ENCODE measurements at places on chromosomes 1 and 21.

DNA sequence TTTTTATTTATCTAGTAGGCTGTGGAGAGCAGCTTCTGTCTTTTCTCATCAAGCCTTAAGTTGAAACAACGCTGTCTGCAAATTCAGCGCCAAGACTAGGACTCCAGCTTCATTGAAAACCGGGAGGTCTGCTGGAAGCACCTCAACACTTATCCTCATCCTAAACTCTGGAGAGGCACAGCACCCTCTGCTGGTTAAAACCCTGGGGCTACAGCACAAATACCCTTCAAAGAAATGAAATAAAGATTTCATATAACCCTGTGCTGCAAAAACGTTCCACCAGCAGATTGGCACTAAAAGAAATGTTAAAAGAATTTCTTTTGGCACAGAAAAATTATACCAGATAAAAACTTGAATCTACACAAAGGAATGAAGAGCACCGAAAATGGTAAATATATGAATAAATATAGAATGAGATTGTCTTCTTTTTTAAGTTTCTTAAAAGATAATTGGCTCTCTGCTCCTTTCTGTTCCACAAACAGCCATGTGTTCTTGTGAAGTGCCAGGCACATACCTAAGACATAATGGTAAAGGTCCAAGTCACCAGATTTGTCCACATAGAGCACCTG, 227.7 kb upstream of the SAMSN1 start:
- no peak for DNase-seq

- DNase-seq, result no peak
Measured at GRCh38 chr21:34186109-34186719, 112.8 kb downstream of the MRPS6 start.

DNA sequence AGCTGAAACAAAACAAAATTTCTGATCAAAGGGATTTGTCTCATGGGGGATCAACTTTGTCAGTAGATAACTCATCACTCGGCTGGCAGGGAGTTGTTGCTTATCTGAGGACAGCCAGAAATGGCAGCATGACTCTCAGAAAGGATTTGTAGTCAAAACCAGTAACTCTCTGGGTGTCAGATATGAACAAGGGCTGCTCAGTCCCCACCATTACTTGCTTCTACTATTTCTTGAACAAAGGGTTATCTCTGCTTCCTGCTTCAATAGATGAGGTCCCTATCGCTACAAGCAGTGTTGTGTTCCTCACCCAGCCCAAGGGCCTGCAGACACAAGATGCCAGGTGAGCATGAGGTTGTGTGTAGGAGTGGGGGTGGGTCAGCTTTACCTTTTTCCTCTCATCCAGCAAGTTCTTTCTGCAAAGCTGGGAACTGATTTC, 116.2 kb downstream of the PTBP2 start:
- DNase-seq, result no peak

- DNase-seq, result peak; percentile 98
Measured at GRCh38 chr1:66464802-66465201, 69.2 kb upstream of the SGIP1 start.

DNA sequence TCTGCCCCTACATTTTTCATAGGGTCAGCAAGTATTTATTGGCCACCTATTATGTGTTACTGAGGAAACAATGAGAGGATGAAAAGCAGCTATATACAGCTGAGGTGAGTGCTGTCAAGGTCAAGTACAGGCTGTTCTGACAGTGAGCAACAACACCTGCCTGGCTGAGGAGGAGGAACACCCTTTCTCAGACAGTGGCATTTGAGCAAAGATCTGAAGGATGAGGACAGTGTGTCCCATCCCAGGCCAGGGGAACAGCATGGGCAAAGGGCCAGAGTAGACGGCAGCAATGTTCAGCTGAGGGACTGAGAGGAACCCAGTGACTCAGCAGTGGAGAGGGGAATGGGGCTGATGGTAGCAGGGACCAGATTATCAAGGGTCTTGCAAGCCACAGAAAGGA, 101.0 kb downstream of the ELAVL4 start:
- no peak for DNase-seq

GRCh38 chr1:228737601-228738041, 2.3 kb downstream of the RHOU start:
- no peak for DNase-seq

DNA sequence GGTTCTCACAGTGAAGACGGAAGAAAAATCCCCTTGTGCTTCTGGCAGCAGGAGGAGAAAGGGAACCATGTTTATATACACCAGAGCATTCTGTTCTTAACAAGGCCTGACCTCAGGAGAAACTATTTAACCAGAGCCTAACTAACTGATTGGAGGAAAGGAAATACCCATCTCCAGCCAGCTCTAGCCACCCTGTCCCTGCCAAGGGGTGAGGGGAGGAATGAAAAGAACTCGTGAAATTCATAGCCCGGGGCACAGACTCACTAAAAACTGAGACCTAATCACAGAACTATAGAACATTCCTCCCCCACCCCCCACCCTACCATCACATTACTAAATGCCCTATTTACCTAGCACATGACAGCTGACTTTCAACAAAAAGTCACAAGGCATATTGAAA, 65.0 kb downstream of the KCNH1 start:
- no peak for DNase-seq

DNA sequence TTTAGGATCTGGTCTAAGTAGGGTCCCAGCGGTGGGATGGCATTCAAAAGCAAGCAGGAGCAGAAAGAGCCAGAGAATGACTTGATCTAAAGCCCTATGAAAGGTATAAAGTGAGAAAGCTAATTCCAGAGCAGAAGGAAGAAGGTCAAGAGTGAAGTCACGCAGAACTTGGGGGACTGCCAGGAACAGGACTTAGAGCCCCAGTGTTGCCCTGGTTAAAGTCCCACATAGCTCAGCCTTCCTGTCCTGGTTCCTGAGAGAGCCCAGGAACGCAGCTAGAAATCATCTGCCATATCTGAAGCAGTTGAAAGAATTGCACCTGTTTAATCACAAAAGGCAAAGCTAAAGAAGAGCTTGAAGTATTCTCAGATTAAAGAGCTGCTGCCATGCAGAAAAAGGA, 160.6 kb upstream of the ATP1B1 start:
- no peak for DNase-seq
